ENCODE measurements at places on chromosomes 1 and 21. TPM values are rescaled to one million over a fixed set of nuclear protein-coding genes. Genes with fewer than 3 reads are reported as not detected.

GRCh38 chr1:44881011-44881632 is 38.1 kb upstream of the PTCH2 start:
- H3K27me3 ChIP-seq: no peaks in the 10 kb centered on the region
- no peaks in the 10 kb centered on the region for H3K4me1 ChIP-seq
- H3K36me3 ChIP-seq: peaks cover 36% of the 10 kb centered on the region
- DNase-seq: no peak

DNA sequence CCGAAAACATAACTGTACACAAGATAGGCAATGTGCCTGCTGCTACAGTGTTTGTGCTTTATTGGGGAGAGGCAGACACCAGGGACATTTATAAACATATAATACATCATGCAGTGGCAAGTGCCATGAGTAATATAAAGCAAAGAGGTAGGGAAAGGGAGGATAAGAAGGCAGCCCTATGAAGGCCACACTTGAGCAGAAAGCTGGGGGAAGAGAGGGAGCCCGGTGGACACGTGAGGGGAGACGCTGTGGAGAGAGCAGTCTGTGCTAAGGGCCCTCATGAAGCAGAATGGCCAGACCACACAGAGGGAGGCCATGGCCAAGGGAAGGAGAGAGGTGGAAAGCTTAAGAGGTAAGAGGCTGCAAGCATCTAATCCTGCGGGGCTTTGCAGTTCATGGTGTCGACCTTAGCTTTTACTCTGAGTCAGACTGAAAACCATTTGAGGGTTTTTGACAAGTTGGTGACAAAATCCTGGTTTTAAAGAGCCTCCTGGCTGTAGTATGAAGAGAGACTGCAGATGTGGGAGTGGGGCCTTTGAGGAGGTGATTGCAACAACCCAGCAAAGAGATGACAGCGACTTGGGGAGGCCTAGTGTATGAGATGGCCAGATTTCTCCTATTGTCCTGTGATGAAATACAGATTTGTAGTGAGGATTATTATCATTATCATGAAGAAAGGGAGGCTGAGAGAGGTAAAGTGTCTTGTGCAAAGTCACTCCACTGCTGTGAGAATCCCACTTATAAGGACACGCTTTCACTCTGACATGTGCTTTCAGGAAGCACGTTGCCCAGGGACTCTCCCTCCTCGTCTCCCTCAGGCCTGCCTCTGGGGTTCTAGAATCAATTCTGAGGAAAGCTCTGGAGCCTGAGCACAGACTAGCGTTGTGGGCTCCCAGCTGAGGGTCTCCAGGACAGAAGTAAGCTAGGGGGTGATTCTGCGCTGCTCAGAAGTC is 192.9 kb downstream of the RHOU start:
- no peak overlapping the region for H3K4me3 ChIP-seq
- no peaks in the 10 kb centered on the region for H3K36me3 ChIP-seq
- H3K27ac ChIP-seq: no peak overlapping the region
- H3K27me3 ChIP-seq: no peaks in the 10 kb centered on the region
- no peaks in the 10 kb centered on the region for H3K4me1 ChIP-seq
- no peak for DNase-seq

GRCh38 chr1:190957565-190957964 is 479.9 kb upstream of the BRINP3 start:
- H3K36me3 ChIP-seq: no peaks in the 10 kb centered on the region
- no peak overlapping the region for H3K27ac ChIP-seq
- DNase-seq: no peak
- H3K27me3 ChIP-seq: no peaks in the 10 kb centered on the region
- H3K4me3 ChIP-seq: no peak overlapping the region

DNA sequence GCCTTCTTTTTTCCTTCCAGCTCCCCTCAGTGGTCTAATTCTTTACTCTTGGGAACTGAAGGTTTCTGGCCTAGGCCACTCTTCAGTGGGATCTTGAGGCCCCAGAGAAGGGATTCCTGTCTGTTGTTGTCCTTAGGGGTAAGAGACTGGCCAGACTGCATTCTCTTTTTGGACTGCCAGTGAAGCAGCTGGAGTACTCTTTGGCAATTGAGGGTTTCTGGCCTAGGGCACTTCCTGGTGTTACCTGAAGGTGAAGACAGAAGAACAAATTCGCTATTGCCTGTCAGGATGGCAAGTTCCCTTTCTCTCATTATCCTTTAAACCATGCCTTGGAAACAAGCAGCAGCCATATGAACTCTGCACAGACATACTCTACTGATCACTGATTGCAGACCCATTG is 286.6 kb upstream of the ZP4 start:
- H3K36me3 ChIP-seq: no peaks in the 10 kb centered on the region
- H3K4me1 ChIP-seq: no peaks in the 10 kb centered on the region
- H3K27me3 ChIP-seq: no peaks in the 10 kb centered on the region

- H3K4me3 ChIP-seq: no peak overlapping the region
- H3K27me3 ChIP-seq: peaks cover 45% of the 10 kb centered on the region
- H3K36me3 ChIP-seq: no peaks in the 10 kb centered on the region
- DNase-seq: no peak
These were observed 2.9 kb downstream of the ADAMTS1 start for GRCh38 chr21:26842300-26842699.

DNA sequence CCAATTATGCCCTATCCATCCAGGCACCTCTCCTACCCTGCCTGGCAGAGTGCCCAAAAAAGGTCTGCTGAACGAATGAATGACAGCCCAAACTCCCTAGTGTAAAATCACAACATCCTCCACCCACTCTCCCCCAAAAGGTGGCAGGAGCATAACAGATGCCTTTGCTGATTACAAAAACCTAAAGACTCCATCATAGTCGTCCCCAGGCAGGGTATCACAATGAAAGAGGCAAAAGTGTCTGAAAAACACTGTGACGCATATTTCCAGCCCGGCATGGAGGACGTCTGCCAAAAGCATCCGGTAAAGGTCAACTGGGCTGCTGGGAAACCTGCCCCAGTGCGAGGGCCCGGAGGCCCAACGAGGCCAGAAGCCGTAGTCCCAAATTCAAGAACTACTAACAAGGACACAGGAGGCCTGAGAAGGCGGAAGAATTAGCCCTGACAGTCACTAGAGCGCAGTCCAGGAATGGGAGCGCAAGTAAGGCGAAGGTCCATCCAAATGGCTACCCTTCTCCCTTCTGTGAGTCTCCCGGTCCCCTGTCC is 576 bp downstream of the SMIM12 start:
- H3K36me3 ChIP-seq: peaks cover 20% of the 10 kb centered on the region
- H3K27ac ChIP-seq: peak overlapping the region; percentile 80
- peaks cover 42% of the 10 kb centered on the region for H3K4me1 ChIP-seq
- DNase-seq: peak; percentile 17
- peak overlapping the region; percentile 98 for H3K4me3 ChIP-seq

DNA sequence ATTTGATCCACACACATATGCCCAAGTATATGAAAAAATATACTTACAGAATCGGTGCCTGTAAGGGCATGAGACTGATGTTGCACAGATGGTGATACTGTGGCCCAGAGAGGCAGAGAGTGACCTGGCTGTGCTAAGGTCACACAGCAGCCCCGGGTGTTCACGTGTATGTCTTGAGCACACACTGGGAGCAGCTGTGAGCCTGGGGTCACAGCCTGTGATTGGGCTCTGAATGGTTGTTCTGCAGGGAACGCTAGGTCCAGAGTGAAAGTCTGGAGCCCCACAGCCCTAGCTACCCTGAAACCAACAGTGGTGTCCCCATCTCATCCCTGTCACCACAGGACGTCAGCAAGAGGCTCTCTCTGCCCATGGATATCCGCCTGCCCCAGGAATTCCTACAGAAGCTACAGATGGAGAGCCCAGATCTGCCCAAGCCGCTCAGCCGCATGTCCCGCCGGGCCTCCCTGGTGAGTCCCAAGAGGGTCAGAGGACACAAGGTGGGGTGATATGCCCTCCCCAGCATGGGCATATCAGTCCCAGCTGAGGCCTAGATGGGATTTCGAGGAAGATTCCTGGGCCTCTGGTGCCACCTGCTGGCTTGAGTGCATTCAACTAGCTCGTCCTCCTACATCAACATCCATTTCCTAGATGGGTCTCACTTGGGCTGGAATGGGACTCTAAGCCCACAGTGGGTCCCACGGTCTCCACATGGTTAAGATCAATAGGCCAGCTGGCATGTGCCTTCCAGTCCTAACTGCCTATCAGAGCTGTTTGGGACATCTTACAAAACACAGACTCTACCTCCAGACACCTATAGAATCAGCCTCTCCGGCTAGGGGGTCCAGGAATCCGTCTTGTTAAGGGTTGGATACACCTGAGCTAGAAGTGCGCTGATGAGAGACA is 19.7 kb downstream of the CDK18 start:
- DNase-seq: peak; percentile 83
- H3K27me3 ChIP-seq: no peaks in the 10 kb centered on the region
- no peak overlapping the region for H3K4me3 ChIP-seq

DNA sequence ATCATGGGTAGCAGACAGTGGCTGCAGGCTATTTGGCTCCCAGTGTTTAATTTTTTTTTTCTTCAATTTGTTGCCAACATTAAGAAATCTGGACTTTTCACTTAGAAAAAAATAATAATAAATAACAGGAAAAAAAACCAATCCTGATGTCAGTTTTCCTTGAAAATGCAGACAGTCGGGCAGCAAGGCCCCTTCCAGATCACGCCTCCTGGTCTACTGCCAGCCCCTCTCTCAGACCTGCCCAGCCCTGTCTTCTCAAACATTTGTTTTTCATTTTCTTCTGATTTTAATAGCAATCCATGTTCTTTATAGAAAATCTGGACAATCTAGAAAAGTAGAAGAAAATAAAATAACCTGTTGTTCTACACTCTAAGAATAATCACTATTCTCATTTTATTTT is 15.5 kb downstream of the IFNGR2 start:
- no peak overlapping the region for H3K4me3 ChIP-seq
- no peak overlapping the region for H3K27ac ChIP-seq
- no peaks in the 10 kb centered on the region for H3K27me3 ChIP-seq
- H3K4me1 ChIP-seq: peaks cover 10% of the 10 kb centered on the region
- DNase-seq: no peak

DNA sequence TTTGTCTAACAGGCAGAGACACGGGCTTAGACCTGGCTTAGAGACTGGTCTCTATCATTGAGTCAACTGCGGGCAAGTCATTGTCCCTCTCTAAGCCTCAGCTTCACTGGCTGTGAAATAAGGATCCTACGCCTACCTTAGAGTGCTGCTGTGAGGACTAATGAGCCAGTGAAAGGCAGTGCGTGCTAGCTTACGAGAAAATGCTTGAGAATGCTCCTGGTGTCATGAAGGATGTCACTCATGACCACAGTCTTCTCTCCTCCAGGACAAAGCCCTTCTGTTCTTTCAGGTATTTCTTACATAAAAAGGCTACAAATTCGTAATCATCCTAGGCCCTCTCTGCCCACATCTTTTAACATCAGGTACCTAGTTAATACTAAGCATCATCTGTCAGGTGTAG is 16.5 kb upstream of the A3GALT2 start:
- H3K27me3 ChIP-seq: no peaks in the 10 kb centered on the region
- no peak overlapping the region for H3K4me3 ChIP-seq
- H3K27ac ChIP-seq: no peak overlapping the region
- no peak for DNase-seq
- H3K4me1 ChIP-seq: peaks cover 16% of the 10 kb centered on the region

DNA sequence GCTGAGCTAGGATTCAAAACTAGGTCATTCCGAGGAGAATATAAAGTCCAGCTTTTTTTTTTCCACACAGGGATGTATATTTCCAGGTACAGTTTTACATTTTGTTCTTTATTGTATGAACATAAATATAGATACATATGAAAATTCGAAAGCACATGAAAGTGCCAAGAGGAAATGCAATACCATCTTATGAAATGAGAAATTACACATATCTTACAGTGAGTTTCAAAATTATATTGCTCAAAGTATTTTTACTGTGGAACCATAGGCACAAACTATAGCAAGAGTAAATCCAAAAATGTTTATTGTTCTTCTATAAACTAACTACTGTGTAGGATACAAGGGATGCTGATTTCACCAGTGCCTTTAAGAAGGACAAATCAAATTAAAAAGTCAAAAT is 39.0 kb downstream of the PTPRC start:
- peak overlapping the region; percentile 89 for H3K27ac ChIP-seq
- H3K4me3 ChIP-seq: peak overlapping the region; percentile 6

GRCh38 chr1:60129911-60130310 is 56.3 kb upstream of the C1orf87 start:
- no peaks in the 10 kb centered on the region for H3K27me3 ChIP-seq
- no peak overlapping the region for H3K4me3 ChIP-seq
- H3K4me1 ChIP-seq: no peaks in the 10 kb centered on the region
- H3K27ac ChIP-seq: no peak overlapping the region
- no peak for DNase-seq

GRCh38 chr1:90176530-90176929 is 181.6 kb downstream of the ZNF326 start:
- no peaks in the 10 kb centered on the region for H3K36me3 ChIP-seq
- no peaks in the 10 kb centered on the region for H3K4me1 ChIP-seq
- H3K27ac ChIP-seq: no peak overlapping the region
- no peaks in the 10 kb centered on the region for H3K27me3 ChIP-seq
- no peak overlapping the region for H3K4me3 ChIP-seq
- no peak for DNase-seq

DNA sequence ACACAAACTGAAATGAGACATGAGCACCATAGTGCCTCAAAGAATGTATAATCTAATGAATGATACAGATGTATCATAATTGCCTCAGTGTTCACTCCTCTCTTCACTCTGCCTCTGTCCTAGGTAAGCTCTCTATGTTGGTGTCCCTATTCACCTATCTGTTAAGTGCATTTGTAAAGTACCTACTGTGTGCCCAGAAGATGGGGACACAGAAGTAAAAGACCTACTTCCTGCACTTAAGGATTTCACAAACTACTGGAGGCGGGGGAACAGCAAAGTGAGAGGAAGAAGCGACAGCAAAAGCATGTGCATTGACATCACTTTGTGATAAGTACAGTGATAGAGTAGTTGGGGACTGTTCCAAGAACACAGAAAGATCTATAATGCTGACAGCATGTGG is 18.1 kb downstream of the RD3 start:
- DNase-seq: no peak
- H3K36me3 ChIP-seq: no peaks in the 10 kb centered on the region
- no peak overlapping the region for H3K4me3 ChIP-seq
- H3K27me3 ChIP-seq: no peaks in the 10 kb centered on the region
- no peak overlapping the region for H3K27ac ChIP-seq

The GNG12 gene
- not detected for total RNA-seq

The TRABD2B gene
- total RNA-seq: not detected

The NR5A2 gene
- total RNA-seq: not detected

The MIXL1 gene
- total RNA-seq: not detected

The TCHHL1 gene
- total RNA-seq: not detected
